GM12878 (cell line): ENCODE measurements at places on chromosomes 5 and 9.
A peak's percentile ranks its signal among the peaks of the same experiment; 100 is the strongest.

DNA sequence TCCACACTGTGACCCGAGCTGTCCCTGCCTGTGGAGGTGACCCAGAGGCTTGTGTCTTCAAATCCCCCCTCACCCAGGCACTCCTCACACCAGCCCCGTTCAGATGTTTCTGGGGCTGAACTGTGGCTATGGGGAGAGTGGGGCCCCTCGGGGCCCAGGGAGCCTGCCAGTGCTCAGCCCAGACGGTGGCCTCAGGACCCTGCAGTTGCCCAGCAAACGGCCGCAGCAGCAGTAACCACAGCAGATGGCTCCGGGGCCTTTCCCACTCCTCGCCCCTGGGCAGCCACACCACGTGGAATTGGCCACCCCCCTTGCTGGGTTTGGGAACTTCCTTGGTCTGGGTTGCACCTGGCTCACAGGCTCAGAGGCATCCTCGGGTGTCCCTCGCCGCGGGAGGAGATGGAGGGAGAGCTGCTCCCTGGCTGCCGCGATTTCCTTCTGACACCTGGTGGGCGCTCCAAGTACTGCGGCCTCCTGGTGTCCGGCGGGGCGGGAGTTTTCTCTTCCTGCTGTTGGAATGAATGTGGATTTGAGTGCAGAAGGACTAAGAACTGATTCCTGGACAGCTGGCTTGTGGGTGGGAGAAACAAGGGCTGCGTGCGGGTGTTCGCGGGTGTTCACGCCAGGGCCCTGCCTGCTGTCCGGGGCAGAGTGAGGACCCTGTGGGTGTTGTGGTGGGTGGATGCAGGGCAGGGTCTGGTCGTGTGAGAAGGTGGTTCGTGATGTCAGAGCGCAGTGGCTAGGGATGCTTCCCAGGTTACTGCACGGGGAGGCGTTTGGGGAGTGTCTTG is 97.5 kb downstream of the COL5A1 start:
- no peak for DNase-seq

DNA sequence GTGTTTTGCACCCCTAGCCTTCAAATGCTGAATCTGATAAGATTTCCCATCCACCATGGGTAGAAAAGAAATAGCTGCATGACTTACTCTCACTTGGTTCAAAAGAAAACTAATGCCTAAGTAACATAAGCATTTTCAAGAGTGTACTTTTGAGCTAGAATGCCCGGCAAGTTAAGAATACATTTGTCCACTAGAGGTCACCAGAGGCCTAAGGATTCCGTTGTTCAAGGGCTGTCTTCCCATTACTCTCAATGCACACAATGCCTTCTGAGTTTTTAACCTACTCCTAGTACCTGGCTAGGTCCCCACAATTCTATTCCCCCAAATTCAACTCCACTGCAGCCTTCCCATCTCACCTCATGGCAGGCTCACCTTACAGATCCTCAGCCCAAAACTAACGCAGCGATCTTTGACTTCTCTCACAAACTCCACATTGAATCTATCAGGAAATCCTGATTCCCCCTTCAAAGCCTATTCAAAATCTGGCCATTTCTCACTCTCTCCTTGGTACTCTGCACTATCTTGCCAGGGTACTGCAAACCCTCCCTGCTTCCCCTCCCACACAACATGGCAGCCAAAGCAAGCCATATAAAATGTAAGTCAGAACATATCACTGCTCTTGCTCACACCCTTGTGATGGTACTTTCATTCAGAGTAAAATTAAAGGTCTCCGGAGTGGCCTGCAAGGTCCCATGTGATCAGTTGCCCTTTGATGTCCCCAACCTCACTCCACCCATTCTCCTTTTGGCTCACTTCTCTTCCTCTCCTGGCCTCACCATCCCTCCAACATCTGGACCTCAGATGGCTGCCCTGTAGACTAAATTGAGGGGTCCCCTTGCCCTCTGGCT is 13.4 kb downstream of the OXCT1 start:
- no peak for DNase-seq

GRCh38 chr9:12670006-12670405 is 23.2 kb upstream of the TYRP1 start:
- no peak for DNase-seq

GRCh38 chr5:147750065-147750464 is 32.5 kb downstream of the JAKMIP2 start:
- no peak for DNase-seq

DNA sequence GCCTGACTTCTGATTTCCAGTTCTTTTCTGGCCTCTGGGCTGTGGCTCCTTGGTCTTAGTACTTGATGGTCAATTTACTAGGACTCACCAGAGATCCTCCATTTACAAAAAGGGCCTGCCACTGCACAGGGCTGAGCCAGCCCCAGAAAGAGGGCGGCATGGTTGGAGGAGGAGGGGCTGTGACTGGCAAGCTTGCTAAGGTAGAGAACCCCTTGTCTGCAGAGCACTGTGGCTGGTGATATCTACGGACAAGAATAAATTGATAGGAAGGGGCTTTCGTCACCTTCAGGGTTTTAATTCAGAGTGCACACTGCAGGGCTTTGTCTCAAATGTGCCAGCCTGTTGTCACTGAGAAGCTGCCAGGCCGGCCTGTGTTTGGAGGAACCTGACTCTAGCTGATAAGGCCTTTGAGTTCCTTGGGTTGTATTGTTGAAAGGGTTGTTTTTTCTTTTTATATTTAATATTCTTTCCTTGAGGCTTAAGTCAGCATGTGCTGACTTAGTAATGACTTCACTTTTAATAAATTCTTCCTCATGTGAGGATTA is 15.1 kb downstream of the SLC22A5 start:
- no peak for DNase-seq

DNA sequence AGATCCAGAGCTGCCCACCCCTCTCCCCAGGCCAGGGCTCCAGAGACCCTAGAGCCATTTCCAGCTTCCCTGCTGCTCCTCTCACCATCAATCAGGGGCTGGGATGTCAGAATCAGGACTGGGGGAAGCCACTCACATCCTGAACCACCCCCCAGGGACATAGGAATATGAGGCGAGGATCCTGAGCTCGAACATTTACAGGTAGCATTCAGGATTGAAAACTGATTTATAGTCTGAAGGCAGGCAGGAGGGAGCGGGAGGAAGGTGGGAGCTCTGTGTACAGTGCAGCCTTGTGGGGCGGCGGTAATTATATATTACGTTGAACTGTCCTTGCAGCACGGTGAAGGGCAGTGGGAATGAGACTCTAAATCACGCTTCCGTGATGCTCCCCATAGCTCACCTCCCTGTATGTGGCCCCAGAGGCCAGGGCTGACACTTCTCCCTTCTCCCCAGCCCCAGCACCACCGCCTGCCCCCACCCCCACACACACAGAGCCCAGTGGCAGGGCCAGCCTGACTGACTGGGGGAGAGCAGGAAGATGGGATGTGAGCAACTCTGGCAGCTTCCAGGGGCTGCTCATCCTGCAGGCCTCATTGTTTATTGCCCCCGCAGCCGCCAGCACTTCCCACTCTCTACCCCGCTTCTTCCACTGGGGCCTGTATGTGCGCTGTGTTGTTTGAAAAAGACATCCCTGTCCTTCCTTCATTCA is 76.0 kb upstream of the HSPA9 start:
- no peak for DNase-seq

DNA sequence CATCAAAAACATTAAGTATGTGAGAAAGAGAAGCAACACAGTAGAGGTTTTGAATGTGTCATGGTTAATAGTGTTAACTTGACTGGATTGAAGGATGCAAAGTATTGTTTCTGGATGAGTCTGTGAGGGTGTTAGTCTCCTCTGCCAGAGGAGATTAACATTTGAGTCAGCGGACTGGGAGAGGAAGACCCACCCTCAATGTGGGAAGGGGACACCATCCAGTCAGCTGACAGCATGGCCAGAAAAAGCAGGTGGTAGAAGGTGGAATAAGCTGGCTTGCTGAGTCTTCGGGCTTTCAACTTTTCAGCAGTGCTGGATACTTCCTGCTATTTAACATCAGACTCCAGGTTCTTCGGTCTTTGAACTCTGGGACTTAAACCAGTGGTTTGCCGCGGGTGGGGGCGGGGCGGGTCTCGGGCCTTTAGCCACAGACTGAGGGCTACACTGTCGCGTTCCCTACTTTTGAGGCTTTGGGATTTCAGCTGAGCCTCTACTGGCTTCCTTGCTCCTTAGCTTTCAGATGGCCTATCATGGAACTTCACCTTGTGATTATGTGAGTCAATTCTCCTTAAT is 309.9 kb upstream of the ST8SIA4 start:
- DNase-seq: no peak

DNA sequence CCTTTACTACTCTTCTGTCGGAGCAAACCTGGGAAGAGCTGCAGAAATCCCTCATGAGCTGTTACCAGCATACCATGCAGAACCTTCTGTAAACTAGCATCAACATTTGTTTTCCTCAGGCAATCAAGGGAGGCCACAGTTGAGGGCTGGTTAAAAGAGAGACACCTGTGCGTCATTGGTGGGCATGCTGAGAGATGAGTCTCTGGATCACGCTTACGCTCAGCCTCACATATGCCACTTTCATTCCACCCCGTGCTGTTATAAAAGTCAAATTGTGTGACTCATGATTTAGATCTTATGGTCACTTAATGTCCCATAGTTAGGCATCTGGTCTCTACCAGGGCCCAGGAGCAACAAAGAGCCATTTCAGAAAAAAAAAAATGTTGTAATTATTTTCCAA is 18.1 kb upstream of the ICE1 start:
- no peak for DNase-seq

DNA sequence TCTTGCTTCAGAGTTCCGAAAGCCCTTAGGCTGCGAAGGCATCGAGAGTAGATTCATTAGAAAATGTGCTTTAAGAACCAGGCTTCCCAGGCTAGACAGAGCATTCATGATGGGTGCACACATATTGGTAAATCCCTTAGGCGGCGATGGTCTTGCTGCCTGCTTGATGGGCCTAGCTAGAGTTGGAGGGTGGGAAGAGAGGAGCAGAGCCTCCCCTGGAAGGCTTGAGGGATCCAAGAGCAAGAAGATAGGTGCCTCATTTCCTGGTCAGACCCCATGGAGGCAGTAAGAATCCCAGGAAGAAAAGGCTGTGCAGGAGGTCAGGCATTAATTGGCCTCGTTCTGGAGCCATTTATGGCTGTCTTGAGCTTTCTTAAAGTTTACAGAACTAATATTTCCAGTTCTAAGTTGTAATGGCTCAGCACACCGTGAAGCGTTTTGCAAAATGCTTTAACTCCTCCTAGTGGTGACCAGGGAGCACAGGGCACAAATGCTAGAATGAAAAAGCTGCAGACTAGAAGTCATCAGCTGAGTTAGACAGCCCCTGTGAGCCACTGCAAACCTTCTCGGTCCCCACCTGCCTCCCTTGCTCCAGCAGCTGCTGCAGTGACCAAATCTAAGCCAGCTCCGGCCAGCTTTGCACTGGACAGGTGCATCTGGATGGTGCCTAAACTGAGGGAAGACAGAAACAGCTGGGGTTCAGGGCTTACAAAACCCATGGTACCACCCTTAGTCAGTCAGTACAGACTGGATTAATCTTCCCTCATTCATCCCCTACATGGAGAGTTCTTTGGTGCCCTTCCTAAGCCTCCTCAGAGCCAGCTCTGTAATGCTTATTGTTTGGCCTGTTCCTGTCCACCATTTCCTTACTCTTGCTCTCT is 14.7 kb downstream of the SLC45A2 start:
- peak; percentile 27 for DNase-seq

GRCh38 chr5:141846031-141846430 is 32.2 kb downstream of the PCDH1 start:
- DNase-seq: no peak

DNA sequence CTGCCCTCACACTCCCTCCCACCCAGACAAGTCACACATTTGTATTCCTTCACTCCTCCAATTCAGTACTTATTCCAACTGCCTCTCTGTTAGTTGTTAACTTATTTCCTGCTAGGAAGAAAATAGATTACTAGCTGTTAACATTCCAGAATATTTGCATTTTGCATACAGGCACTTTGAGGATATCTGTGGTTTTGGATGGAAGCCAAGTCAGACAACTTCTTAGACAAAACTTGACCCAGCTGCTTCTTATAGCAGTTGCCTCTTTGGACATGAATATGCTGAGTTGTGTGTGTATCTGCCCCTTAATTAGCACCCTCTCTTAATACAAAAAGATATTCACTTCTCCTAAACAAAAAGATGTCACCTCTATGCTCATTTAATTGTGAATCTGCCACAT is 1280.6 kb upstream of the ACO1 start:
- DNase-seq: no peak

DNA sequence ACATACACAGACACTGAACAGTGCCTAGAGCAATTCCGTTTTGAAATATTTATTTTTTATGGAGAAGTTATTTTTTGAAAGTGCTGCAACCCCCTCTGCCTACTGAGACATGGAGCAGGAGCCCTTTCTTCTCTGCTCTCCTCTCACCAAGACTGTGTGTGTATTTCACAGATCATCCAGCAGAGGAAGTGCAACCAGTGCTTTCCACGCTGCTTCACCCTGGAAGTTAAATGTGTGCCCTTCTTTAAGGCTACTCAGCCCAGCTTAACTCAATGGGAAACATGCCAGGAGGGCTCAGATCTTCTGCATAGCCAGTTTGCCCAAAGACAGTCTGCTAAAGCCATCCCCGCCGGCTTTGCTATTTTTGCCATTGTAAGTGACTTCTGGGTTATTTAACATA is 606.3 kb downstream of the TLE1 start:
- no peak for DNase-seq

DNA sequence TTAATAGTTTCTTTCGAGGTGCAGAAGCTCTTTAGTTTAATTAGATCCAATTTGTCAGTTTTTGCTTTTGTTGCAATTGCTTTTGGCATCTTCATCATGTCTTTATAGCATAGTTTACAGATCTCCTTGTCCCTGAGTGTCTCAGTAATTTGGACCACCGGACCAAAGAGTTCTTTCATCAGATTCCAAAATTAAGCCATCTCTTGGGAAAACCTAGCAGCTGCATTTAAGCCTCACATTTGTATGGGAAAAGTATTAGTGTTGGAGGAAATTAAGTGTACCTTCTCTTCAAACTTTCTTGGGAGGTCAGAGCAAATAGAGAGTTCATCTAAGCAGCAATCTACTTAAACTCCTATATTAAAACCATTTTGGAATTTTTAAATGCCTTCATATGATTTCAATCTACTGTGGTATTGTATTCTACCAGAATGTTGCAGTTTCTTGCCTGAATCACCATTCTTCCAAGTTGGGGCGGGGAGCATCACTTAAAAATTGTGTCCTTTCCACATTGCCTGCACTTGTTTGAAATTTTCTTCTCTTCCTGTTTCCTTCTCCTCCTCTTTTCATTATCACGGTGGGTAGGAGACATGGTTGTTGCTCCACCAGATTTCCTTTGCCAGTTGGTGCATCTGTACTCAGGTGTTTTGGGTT is 97.3 kb upstream of the DAB2 start:
- DNase-seq: no peak

DNA sequence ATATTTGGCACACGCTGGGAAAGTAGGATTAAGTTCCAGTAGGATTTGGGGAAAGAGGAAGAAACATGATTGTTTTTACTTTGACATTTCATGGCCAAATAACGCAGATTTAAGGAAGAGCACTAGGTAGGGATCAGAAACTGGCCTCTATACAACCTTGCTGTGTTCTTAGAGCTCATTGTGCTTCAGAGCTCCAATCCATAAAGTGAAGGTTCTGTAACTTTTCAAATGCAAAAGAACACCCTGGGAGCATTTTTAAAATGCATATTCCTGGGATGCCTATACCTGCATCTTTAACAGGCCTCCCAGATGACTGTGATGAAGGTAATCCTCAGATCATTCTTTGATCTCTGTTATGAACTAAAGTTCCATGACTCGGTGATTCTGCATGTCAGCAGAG is 77.1 kb downstream of the YIPF5 start:
- no peak for DNase-seq
